ENCODE measurements at places on chromosomes 3 and 15.

GRCh38 chr15:52417521-52417920 is 111.2 kb downstream of the MYO5A start:
- no peak for DNase-seq

DNA sequence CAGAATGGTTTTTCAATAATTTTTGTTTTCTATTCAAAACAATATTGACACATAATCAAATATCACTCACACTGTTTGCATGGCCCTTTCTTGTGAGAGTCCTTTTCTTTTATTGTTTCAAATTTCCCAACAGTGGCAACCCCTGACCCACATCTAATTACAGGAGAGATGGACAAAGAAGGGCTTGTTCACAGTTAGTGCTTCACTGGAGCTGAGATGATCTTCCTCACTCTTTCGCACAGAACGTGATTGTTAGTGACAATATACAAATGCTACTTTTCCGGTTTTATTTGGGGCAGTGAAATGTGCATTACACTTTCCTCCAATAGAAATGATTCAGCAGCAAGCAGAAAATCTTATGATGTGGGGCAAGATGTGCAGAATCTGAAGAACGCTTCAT is 38.6 kb upstream of the TTC14 start:
- no peak for DNase-seq

DNA sequence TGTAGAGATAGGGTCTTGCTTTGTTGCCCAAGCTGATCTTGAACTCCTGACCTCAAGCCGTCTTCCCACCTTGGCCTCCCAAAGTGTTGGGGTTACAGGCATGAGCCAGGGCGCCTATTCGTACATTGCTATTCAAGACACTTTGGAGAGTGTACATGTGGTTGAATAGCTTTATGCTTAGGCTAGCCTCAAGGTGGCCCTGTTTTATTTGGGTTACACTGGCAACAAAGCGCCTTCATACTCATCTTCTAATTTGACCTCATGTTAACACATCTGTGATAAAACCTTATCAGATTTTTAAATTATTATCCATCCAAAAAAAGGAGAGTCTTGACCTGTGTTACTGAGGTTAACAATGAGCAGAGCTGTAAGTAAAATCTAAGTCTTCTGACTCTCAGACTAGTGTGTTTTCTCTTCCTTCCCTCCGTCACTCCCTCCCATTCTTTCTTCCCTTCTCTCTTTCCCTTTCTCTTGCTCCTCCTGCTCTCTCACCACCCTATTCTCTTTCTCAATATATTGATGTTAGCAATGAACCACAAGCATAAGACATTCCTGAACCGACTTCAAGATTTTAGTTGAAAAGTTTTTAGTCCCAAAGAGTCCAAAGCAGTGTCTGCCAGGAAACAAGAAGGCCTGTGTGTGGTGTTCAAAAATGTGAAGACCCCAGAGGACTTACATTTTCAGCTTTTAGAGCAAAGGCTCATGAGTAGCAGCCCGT is 603.7 kb upstream of the CFAP20DC start:
- DNase-seq = no peak

DNA sequence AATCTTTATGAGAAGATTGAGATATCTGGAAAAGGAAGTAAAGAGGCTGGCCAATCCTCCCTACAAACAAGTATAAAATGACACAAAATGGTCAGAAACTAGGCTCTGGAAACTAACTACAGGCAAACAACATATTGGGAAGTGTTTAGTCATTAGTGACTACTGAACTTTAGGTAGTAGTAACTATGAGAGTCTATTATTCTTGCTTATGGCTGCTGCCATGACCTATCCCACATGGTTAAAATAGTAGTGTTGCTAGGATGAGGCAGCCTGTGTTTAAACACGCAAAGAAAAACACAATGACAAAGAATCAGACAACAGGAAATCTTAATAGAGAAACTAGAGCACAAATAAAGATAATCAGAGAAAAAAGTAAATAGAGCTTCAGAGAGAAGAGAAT is 67.9 kb downstream of the RFX7 start:
- no peak for DNase-seq

DNA sequence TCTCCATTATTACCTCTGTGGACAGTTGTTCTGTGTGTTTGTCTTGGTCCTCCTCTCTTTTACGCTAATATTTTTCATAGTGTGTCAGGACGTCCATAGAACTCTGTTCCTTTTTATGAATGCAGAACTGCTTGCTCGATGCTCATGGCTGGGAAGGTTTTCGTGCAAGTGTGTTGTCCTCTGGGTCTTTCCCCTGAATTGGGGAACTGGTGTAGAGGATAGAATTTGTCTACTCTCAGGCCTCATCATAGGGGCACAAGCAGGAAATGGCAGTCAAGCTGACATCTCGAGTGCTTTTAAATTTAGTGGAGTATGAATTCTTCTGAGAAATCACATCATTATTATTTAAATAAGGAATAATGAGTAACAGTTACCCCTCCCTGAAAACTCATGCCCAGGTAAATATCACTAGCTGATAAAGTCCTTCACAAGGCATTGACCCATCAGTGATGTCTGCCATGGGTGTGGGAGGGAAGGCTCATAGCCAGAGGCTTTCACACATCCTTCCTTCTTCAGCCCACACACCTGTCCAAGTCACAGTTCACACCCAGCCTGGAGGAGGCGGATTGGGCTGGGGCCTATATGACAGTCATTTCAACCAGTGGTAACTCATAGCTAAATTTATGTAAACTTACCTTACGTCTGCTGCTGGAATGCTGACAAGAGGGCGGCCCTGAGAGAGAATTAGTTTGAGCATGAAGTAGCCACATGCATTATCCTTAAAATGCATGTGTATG is 226.1 kb downstream of the PLCL2 start:
- no peak for DNase-seq

DNA sequence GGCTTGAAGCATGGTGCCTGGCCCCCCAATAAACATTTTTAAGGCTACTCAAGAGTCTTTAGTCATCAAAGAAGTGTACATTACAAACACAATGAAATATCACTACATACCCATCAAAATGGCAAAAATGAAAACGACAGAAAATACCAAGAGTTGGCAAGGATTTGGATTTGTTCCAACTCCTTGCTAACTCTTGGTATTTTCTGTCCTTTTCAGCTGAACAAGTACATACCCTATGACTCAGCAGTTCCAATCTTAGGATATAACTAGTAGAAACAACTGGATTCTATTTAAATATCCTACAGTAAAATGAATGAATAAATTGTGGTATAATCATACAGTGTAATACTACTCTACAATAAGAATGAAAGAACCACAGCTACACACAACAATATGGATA is 25.1 kb upstream of the GABPB1 start:
- no peak for DNase-seq

GRCh38 chr3:34073961-34074360 is 275.5 kb downstream of the PDCD6IP start:
- no peak for DNase-seq

DNA sequence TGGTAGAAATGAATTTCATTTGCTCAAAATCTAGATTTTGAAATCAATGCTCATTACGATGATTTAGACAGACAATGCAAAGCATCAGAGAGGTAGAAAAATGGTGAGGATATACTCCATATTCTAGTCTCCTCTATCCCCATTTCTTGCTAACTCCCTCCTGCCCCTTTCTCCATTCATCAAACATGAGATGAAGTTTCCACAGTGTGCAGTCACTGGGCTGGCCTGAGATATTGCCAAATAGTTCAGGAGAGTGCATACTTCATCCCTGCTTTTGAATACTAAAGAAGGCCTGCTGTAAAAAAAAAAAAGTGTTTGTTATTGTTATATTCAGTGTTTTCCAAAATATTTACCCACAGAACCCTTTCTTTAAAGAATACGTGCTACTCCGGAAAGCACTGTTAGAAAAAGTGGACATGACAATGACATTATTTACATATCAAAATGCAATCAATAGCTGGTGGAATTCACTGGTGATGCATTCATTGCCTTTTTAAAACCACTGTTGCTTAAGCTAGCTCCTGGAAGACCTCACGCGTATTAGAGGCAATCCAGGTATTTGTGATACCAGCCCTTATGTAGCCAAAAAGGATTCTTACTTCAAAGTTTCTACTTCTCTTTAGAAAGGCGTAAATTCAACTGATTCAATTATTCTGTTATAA is 247.6 kb upstream of the SOX2 start:
- DNase-seq = no peak

- no peak for DNase-seq
These were observed 451.0 kb upstream of the GOLIM4 start for GRCh38 chr3:168546707-168547106.

GRCh38 chr15:90402223-90402622 is 14.2 kb downstream of the IQGAP1 start:
- DNase-seq = no peak

GRCh38 chr3:168996622-168997021 is 666.9 kb downstream of the MECOM start:
- DNase-seq = no peak

- no peak for DNase-seq
These were observed 226.7 kb downstream of the PDZRN3 start for GRCh38 chr3:73398084-73398483.

- DNase-seq = no peak
These were observed 86.7 kb downstream of the EBLN2 start for GRCh38 chr3:73148206-73148605.

DNA sequence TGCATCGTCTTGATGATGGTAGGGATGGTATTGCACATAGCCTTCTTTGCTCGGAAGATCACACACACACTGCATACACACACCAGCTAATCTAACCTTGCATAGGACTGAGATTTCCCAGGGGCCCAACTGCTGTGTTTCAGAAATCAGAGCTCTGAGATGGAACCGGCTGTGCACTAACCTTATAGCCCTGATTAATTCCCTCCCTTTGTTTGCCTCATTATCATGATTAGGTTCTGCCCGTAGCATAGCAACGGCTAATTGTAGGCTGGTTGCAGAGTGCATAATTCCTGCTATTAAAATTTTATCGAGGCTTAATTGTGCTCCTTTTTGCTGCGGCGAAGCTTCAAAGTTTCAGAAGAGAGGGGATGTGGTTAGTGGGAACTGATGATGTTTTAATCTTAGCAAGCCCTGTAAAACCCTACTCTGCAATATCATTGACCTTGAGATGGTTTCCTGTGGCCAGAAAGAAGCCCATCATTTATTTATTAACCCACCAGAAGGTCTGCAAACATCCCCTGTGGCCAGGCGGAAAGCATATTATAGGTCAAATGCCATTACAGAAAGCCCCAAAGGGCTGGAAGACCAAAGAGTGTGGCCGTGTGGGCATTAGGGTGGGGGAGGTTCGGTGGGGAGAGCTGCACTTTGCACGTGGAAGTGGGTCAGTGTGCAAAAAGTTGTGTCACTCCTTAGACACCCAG is 56.2 kb upstream of the GLCE start:
- DNase-seq = peak; percentile 11

DNA sequence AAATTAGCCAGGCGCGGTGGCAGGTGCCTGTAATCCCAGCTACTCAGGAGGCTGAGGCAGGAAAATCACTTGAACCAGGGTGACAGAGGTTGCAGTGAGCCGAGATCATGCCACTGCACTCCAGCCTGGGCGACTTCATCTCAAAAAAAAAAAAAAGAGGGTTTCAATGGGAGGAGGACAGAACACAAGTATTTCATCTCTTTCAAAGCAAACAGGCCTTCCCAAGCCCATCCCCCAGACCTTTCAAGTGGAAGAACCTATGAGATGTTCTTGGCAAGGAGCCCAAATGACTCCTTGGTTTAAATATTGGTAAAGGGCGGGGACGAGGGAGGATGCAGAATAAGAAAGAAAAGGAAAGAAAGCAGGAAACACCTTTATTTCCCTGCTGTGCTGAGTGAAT is 62.2 kb upstream of the MCF2L2 start:
- no peak for DNase-seq
